ENCODE measurements at places on chromosomes 1 and 21.

- DNase-seq = no peak
Observed at GRCh38 chr1:207313131-207313530, 8.3 kb upstream of the CD55 start.

DNA sequence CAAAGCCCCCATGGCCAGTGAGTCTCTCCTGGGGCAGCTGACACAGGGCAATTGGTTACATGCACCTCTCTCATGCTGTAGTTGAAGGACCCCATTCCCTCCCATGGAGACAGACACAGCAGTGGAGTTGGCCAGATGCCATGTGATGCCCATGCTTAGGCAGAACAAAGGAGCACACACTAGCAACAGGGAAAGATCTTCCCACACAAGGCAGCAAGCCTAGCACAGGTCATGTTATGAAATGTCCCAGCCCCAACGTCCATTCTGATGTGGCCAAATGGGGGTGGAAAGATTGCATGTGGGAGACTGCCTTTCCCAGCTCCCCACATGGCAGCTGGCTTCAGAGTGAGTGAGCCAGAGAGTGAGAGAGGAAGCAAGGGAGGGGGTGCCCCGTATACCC lies 34.5 kb downstream of the AADACL4 start:
- no peak for DNase-seq

DNA sequence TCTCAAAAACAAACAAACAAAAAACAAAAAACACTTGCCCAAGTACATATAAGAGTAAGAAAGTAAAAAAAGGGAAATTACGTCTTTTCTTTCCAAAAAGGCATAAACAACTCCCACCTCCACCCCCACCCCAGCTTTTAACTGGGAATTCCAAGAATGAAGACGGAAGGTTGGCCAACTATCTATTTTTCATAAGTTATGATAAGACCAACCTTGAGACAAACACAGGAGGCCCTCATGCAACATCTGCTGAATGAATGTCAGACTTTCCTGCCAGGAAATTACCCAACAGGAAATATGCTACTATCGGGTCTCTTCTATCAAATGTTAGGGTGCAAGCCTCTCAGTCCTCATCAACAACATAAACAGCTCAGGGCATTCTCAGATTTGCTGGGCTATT lies 1.9 kb downstream of the BSDC1 start:
- DNase-seq = no peak

DNA sequence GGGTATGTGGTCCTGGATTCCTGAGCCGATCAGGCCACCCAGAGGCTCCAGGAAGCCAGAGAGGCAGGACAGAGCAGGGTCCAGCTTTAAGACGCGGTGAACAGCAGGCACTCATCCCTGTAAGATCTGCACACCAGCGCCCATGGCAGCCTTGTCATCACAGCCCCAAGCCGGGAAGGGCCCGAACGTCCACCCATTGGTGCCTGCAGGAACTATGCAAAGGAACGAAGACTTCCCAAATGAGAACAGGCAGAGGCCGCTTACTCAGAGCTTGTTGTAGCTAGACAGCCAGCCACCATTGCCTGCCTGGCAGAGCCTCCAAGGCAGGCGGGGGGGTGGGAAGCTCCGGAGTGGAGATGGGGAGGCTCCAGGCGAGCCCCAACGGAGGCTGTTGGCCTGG lies 12.1 kb upstream of the ARHGEF16 start:
- no peak for DNase-seq

GRCh38 chr1:72431810-72432209 lies 149.5 kb upstream of the NEGR1 start:
- DNase-seq = no peak

DNA sequence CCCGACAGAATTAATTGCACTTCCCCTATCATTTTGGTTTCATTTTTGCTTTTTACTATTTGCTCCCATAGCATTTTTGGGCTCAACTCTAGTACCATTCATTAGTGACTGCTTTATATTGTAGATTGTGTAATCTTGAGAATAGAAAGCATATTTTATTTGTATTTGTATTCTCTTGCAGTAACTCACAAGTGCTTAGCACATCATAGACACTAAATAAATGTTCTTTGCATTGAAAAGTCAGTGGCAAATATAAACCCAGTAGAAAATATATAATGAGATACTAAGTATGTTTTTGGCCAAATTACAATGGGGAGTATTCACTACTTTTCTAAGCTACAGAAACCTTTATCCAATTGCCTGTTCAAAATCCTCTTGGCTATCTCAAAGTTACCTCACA lies 359.7 kb upstream of the CAMK1G start:
- DNase-seq = no peak

DNA sequence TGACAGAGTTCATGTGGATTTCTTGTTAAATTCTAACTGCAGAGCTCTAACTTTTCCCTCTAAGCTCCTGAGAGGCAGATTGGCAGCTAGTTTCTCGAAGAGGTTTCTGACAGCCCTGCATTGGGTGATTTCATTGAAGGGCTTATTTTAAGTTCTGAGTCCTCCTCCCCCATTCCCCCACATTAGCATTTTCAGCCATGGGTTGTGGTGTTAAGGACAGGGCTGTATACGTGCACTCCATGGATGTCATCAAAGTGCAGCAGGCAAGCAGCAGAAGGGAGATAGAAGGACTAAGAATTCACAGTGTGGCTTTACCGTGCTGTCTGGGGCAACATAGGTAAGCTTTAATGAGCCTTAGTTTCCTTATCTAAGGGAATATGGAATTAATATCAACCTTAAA lies 19.0 kb downstream of the CRYZ start:
- DNase-seq = no peak

- no peak for DNase-seq
Observed at GRCh38 chr1:10680487-10680886, 116.0 kb downstream of the CASZ1 start.

DNA sequence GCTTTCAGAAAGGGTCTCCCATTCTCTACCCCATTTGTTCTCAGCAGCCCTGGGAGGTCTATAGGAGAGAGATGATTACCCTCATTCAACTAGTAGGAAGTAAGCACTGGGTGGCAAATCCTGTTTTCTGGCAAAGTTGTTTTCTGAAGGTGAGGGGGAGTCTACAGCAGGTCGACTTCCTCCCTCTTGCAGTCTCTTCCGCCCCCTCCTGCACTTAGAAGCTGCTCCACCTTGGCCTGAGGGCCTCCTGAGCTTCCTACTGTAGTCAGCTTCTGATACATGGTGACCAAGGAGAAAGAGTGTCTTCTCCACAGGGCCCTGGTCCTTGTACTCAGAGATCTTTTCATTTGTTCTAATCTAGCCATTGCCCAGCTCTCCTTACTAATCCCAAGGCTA lies 93.1 kb downstream of the RGL1 start:
- DNase-seq = no peak

All from stimulated activated CD8-positive, alpha-beta memory T cell treated with anti-CD3 and anti-CD28 coated beads, Interleukin-7, amount 100 ng/mL, for 1 hour (primary cell).